Stimulated activated CD8-positive, alpha-beta memory T cell treated with anti-CD3 and anti-CD28 coated beads, Interleukin-7, amount 100 ng/mL, for 24 hours (primary cell): ENCODE measurements at places on chromosomes 13 and 19.

DNA sequence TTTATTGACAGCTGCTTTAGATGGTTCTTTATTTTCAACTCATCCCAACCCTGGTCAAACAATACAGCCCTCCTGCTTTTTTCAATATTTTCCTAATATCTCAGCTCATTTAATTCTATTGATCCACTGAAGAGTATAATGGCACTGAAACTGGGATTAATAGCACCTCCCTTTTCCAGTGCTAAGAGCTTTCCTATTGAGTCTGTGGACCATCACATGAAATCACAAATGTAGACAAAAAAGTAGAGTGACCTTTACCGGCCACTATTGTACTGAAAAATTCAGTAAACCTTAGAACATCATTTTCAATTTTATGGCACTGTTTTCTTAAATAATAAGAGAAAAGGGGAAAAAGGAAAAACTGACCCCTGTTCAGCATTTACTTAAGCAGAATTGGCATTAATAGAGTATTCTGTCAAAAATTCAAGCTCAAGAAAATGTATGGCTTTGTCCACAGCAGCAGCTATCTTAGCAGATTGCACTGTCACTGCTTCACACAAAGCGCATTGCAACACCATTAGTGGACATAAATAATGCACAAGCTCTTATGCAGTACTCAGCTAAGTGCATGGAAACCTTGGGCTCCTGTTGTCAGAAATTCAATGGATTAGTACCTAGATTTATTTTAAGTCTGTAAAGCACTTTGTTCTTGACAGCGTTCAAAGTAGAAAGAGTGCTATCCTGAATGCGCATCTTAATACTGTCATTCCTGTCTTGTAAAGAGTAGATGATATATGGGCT, 851.0 kb upstream of the KLHL1 start:
- no peak for DNase-seq

- peak; percentile 4 for DNase-seq
Observed at GRCh38 chr13:28204690-28205443, 66.5 kb downstream of the PAN3 start.

DNA sequence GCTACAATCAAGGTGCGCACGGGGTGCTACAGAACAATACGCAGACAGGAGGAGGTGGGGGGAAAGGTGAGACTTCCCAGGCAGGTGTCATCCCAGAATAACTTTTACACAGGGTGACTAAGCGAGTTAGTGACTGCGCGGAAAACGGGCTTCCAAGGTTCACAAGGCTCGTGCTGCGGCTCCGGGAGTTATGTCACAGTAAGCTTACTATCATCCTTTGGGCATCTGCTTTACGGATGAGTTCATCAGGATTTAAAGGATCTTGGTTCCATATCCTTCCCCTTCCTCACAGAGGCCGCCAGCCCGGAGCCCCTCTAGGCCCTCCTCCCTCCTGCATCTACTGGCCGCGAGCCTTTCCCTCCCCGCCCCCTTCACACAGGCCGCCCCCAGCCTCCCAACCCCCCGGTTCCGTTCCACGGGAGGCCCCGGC, 474 bp upstream of the IFT88 start:
- no peak for DNase-seq

DNA sequence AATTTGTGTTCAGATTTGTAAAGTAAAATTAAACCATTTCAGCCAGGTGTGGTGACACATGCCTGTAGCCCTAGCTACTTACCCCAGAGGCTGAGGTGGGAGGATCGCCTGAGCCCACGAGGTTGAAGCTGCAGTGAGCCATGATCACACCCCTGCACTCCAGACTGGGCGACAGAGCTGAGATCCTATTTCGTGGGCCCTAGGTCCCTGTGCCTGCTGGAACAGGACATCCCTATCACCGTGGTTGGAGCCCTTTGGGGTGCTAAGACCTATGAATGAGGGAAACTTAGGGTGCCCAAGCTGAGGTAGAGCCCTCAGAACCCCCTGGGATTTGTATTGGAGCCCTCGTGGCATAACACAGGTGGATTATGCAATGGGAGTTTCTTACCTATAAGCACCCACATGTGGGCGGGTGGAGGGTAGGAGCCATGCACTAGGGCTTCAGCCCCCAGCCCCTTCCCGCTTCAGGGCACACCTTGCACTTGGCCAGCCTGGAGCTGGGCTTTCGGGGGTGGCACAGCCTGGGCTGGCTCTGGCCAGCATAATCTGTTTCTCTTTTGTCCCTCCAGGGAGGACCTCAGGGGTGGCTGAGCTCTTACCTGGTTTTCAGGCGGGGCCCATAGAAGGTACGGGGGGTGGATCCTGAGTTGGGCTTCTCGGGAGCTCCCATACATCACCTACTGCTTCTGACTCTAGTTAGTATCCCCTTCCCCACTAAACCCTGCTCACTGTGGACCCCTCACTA, 7.2 kb upstream of the USF2 start:
- no peak for DNase-seq

DNA sequence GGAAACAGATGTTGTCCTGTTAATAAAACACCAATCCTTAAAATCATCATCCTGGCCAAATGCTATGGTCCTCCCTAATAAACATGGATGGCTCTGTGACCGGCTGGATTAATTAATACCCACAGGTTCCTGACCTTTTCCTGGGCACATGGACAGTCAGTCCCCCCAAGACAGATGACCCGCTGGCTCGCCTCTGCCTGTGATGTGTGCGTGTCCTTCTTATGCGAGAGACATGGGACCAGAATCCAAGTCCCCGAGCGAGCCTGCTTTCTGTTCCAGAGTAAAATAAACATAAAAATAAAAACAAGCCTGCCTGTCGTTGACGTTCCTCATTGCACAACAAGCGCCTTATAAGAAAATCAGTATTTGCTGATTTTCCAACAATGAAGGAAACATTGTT, 378.3 kb upstream of the TSHZ3 start:
- no peak for DNase-seq

DNA sequence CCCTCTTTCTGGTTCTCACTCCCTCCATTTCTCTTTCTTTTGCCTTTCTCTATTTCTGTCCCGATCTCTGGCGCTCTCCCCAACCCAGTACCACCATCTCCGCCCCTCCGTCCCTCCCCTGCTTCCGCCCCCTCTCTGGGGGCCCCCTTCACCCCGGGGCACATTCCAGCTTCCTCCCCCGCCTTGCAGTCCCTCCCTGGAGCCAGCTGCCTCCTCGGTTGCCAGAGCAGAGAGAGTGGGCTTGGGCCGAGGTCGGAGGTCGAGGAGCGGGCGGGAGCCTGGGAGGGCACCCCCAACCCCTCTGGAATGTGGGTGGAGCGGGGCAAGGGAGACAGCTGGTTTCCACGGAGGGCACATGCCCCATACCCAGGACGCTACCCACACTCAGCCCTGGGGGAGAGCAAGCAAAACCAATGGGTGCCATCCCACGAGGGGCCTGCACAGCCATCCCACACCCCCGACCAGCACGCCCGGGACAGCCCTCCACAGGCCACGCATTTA, 6.5 kb upstream of the CIRBP start:
- DNase-seq = no peak

DNA sequence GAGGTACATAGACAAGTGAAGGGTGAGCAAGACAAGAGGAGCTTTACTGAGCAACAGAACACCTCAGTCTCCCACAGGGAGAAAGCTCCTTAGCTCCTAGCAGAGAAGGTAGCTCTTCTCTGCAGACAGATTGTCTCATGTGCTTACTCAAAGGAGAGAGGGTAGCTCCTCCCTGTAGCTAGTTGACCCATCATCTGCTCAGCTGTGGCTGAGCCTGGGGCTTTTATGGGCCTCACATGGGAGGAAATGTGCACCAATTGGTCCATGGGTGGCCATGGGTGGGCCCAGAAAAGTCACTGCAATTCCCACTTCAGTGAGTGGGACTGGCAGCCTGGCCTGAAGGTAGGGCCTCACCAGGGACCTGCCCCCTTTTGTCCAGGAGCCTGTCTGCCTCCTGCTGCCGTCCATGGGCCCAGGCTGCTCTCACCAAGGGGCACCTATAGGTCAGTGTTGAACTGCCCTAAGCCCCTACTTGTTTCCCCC, 246.2 kb downstream of the GPC6 start:
- no peak for DNase-seq

- DNase-seq = no peak
Observed at GRCh38 chr19:49422407-49423070, 702 bp downstream of the PTH2 start.

DNA sequence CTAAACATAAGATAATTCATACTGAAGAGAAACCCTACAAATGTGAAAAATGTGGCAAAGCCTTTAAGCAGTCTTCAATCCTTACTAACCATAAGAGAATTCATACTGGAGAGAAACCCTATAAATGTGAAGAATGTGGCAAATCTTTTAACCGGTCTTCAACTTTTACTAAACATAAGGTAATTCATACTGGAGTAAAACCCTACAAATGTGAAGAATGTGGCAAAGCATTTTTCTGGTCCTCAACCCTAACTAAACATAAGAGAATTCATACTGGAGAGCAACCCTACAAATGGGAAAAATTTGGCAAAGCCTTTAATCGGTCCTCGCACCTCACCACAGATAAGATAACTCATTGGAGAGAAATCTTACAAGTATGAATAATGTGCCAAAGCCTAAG, 40.6 kb downstream of the ZNF254 start:
- no peak for DNase-seq

DNA sequence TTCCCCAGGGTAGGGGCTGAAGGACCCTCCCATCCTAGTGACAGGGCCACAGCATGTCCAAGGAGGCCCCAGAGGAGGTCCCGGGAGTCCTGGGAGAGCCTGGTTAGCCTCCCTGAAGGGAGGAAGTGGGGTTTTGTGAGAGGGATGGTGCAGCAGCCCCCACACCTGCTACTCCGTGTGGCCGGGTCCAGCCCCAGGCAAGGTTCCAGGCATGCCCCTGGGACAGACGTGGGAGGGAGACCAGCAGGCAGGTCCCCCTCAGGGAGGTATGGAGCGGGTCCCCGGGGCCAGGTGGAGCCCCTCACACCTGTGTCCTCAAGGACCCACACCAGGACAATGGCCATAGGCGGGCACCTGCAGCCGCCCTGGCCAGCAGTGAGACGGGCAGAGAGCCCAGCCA, 1.9 kb upstream of the F7 start:
- DNase-seq = no peak

DNA sequence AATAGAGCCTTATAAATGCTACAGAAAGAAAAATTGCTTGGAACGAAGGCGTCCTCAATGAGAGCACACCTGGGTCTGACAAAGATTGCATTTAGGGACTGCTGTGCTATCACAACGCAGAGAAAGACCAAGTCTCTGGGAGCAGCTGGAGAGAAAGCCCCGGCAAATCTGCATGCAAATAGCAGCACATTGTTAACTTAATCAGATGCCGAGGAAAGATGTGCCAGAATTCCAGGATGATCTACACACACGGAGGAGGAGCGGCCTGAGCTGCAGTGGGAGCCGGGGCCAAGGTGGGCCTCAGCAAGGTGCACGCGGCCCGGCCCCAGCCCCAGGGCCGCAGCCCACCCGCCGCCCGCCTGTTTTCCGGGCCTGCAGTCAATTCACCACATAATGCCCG, 1.4 kb downstream of the ZNF536 start:
- DNase-seq = no peak

GRCh38 chr13:73146707-73147106, 87.9 kb downstream of the KLF5 start:
- no peak for DNase-seq

DNA sequence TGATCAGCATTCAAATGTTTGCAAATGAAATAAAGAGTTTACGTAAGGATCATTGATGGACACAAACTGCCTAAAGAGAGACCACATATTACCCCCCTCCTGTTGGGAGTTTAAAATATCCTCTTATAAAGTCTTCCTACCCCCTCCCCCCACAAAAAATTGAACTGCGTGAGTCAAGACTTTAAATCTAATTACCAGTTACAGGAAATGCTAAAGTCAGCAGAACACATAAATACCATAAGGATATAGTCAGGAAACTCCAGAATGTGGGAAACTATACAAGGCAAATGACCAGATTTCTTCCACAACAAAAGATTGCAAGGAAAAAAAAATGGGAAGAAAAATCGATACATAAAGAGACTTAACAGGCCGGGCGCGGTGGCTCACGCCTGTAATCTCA, 44.4 kb upstream of the FARP1 start:
- DNase-seq = no peak

- no peak for DNase-seq
Observed at GRCh38 chr19:31572102-31572975, 223.1 kb upstream of the TSHZ3 start.

- no peak for DNase-seq
Observed at GRCh38 chr13:45092663-45093062, 27.6 kb upstream of the GTF2F2 start.

DNA sequence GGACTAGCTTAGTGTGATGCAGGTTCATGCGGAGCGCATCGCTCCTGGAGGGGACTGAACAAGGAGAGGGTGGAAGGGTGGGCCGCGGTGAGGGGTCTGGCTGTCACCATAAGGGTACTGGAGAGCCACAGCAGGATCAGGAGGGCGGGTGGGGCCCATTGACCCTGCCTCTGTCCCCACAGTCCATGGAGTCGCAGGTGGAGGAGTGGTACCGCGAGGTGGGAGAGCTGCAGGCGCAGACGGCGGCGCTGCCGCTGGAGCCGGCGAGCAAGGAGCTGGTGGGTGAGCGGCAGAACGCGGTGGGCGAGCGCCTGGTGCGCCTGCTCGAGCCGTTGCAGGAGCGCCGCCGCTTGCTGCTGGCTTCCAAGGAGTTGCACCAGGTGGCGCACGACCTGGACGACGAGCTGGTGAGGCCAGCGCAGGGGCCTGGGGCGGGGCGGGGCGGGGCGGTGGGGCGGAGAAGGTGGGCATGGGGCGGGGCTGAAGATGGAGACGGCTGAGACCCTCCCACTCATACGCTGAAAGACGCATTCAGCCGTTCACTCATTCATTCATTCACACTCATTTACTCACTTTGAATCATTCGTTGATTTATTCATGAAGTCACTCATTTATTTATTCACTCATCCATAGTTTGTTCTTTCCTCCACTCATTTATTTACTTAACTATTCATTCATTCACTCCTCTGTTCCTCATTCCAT, 27.5 kb upstream of the SHKBP1 start:
- peak; percentile 44 for DNase-seq

DNA sequence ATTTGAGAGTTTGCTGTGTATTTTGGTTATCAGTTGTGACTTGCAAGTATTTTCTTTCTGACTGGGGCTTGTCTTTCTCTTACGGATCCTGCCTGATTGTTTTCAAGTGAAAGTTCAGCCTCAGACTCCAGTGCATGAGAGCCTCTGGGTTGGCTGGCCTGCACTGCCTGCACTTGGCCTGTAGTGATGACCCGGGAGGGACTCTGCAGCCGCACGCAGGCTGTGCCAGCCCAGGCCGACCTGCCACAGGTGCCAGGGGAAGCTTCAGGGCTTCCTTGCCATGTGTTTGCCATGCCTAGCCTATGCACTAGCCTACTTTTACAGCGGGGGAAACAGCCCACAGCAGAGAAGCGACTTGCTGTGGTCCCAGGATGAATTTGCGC, 77.0 kb downstream of the KDM4B start:
- DNase-seq = no peak

DNA sequence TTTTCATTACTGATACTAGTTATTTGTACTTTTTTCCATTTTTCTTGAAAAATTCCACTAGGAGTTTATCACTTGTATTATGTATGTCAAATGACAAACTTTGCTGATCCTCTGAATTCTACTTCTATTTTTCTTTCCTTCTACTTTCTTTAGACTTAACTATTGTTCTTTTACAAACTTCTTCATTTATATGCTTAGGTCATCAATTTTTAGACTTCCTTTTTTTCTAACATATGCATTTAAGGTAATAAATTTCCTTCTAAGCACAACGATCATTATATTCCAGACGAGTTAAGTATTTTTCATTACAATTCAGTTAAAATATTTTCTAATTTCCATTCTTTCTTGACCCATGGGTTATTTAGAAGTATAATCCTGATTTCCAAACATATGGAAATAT, 240.8 kb downstream of the NHLRC3 start:
- no peak for DNase-seq

- DNase-seq = no peak
Observed at GRCh38 chr19:29840066-29840950, 28.5 kb downstream of the CCNE1 start.
